ENCODE measurements at places on chromosomes 6 and 20.

DNA sequence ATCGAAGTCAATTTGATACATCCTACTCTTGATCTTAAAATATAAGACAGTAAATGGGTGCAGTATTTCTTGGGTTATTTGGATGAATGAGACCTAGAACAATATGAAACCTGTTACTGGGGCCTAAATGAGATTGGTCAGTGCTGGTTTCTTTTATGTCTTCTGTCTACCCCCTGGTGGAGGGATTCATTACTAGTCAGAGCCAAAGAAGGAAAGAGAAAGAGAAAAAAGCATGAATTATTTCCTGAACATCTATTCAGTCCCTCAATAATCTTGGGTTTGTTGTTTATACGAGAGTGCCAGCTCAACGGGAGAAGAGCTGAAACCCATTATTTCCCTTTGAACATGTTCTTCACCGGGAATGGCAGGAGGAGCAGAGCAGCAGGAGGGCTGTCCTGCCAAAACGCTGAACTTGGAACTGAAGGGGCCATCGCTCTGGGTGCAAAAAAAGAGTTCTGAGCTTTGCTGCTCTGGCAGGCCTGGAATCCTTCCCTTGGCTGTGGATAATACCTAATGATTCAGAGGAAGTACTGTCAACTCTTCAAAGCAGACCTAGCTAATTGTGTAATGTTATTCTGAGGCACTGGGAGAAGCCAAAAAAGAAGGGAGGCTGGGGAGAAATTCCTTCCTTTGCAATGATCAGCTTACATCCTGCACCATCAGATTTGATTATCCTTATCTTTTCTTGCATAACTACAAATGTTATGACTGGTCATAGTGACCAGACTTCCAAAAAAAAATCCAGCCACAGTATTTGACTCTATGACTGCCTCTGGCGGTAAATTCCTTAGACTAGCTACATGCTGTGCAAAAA lies 72.0 kb downstream of the BLOC1S5 start:
- no peak for DNase-seq

- DNase-seq, result no peak
Observed at GRCh38 chr20:25042531-25043498, 15.1 kb downstream of the ACSS1 start.

DNA sequence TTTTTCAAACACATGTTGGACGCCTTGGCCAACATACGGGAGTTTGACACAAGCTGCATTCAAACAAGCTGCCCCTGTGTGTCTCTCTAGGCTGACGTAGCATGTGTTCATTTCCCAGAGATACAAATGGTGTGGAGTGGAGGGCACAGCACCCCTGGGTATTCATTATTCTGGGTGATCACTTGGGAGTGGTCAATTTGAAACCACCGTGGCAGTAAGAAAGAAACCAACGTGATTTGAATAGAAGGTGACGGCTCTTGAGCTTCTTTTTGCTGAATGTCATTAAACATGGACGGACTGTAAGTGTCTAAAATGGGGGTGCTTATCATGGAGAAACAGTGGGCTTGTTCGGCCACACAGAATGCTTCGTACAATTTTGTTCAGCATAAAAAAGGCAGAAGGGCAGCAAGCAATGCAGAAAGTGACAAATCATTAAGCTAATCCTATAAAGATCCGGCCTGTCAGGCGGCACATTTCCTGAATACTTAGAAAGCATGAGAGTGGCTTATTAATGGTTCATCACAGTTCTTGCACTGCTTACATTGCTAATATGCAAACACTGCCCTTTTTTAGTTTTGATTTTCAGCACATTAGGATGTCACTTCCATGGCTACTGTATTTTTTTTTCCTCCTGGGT lies 1261.9 kb upstream of the CITED2 start:
- no peak for DNase-seq

GRCh38 chr6:117676577-117677218 lies 1.4 kb downstream of the NUS1 start:
- DNase-seq, result no peak

GRCh38 chr6:130758813-130759212 lies 68.4 kb upstream of the SMLR1 start:
- no peak for DNase-seq

- no peak for DNase-seq
Observed at GRCh38 chr6:57013521-57013926, 33.0 kb upstream of the KIAA1586 start.

- no peak for DNase-seq
Observed at GRCh38 chr6:155267411-155267810, 3.6 kb downstream of the CLDN20 start.

DNA sequence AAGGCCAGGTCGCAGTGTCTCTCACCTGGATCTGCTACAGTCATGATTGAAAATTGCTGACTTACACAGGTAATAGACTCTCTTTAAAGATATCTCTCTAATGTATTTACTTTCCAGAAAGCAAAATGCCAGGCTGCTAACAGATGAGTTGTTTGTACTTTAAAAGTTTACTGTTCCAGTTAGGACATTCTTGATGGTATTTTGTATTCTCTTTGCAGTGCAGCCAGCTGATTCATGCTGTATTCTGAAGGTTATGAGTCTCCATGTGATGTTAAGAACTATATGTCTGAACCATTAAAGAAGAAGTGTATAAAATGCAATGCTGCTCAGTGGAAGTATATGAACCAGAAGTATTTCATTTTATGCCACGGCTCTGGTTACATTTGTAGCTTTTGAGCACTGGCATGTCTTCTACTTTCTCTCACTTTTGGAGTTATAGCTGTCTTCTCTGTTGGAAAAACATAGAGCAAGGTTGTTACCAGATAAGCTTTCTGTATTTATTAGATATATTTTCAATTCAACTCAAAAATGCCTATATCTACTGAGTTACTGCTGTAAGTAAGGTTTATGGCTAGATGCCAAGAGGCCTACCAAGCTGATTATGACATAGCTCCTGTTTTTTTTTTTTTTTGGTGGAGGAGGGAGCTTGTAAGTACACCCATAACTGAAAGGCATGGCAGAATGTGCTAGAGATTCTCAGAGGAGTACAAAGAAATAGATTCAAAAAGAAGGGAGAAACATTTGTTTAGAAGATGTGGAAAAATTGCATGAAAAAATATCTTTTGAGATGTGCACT lies 130.5 kb upstream of the MAN1A1 start:
- DNase-seq, result no peak

GRCh38 chr6:170049641-170050561 lies 241.0 kb downstream of the DLL1 start:
- DNase-seq, result no peak

DNA sequence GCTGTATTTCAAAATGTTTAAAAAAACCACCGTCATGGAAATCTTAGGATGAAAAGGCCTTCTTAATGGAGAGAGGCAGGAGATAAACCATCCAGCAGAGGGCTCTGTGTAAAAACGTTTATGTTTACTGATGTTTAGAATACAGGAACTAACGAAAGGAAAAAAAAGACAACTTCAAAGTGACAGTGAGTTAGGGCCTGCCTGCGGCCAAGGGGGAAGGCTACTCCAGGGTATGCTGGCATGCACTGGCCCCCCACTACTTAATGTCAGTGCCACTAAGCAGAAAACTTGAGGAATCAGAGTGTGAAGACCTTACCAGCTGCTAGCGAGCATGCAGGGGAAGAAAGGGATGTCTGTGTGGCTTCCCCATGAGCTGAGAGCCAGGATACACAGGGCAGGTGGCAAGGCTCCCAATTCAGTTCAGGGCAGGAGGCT lies 47.7 kb downstream of the AKAP7 start:
- no peak for DNase-seq

DNA sequence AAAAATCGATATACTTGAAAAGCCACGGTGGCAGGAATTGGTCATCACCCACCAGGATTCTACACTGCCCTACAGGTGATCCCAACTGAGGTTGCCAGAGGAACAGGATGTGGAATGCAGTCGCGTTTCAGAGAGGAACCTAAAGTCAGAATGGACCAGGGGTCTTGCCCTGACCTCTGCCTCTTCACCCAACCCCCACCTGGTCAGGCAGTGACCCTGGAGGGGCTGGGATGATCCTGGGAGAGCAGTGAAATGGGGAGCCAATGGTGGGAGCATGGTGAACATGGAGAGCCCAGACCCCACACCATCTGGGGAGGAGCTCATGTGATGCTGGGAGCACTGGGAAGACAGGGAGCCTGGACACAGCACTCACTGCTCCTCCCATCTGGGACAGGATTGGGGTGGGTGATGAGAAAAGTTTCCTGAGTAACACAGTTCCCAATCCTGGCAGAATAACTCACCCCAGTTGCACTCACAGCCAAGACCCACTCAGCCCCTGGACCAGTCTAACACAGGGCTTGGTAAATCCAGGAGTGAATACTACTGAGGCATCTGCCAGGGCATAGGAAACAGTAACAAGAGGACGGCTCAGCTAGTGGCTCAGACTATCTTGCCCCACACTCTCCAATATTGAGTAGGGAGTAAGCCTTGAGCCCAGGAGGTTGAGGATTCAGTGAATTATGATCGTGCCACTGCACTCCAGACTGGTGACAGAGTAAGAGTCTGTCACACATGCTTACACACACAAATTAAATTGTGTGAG lies 1.7 kb upstream of the ULBP2 start:
- DNase-seq, result no peak

DNA sequence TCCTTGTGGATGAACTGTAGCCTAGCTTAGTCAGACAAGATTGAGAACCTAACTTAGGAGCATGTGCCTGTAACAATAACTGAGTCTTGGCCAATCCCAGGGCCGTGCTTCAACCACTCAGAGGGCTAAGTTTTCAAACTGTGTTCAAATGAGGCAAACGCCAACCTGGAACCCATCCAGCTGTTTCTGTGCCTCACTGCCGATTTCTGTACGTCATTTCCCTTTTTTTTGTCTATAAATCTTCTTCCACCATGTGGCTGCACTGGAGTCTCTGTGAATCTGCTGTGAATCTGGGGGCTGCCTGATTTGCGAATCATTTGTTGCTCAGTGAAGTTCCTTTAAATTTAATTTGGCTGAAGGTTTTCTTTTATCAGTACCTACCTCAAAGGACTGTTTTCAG lies 115.0 kb upstream of the CHD6 start:
- no peak for DNase-seq

DNA sequence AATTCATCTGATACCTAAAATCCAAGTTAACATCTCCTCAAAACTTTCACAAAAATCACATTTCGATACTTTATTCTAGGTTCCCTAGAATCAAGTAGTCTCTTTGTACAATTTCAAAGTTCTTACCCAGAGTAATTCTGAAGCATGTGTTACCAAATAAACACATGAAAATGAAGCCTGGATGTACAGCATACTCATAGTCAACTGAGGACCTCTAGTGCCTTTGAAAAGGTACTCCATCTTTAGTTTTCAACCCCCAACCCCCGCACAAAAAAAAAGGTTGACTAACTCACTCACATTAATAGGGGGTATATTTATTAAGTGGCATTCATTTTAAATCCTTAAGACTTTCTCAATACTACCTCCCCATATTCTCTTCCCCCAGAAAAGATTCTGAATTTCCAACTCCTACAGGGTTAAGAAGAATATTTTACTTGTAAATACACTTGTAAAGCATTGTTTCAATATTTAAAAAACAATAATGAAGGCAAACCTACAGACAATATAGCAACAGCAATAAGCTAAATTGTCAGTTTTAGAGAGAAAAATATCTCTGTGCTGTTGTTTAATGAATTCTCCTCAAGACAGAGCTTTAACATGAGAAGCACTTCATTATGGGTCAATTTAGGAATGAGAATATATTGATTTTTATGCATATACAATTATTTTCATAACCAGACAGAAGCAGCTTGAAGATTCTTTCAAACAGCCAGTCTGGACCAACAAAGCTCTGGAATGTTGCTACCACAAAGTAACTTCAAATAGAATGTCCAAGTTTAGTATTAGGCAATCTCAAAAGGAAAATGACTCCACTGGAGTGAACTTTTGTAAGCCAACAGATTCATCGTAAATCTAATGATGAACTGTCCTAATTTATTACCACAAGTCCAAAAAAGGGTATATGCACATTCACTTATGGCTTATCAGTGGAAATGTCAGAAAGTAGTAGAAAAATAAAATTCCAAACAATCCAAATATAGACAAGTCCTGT lies 3.3 kb downstream of the PLN start:
- no peak for DNase-seq

DNA sequence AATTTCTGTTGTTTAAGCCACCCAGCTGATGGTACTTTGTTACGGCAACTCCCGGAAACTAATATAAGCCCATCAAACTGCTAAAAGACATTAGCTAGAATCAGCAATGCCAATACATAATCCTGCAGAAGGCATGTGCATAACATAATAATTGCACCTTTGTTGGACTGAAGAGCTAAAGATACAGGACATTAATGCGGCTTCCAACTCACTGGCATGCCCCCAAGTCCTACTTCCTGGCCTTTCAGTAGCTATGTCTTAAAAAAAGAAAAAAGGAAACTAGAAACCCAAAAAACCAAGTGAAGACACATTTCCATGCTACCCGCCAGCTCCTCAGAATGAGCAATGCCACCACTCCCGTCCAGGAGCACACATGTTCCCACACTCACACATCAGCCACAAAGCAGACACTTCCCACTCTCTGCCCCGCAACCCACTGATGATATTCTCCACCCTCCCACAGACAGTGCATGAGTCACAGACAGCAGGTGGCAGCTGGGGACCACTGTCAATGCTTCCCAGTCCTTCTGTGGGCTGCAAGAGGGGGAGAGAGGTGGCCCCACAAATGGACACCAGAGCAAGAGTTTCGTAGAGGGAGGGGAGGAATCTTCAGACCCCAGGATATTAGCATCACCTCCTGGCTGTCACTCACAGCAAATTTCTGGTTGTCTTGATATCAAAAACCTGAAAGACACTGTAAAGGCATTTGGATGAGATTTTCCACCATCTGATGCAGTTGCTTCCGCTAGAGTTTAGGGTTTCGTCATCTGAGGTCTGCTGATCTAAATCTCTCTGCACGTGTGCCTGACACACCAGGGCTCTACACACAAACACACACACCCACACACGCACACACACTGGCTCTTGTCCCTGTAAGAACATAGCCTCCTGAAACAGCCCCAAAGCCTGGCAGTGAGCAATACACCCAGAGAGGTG lies 32.8 kb downstream of the GFOD1 start:
- no peak for DNase-seq

GRCh38 chr6:18676548-18676947 lies 289.4 kb downstream of the RNF144B start:
- DNase-seq, result no peak

DNA sequence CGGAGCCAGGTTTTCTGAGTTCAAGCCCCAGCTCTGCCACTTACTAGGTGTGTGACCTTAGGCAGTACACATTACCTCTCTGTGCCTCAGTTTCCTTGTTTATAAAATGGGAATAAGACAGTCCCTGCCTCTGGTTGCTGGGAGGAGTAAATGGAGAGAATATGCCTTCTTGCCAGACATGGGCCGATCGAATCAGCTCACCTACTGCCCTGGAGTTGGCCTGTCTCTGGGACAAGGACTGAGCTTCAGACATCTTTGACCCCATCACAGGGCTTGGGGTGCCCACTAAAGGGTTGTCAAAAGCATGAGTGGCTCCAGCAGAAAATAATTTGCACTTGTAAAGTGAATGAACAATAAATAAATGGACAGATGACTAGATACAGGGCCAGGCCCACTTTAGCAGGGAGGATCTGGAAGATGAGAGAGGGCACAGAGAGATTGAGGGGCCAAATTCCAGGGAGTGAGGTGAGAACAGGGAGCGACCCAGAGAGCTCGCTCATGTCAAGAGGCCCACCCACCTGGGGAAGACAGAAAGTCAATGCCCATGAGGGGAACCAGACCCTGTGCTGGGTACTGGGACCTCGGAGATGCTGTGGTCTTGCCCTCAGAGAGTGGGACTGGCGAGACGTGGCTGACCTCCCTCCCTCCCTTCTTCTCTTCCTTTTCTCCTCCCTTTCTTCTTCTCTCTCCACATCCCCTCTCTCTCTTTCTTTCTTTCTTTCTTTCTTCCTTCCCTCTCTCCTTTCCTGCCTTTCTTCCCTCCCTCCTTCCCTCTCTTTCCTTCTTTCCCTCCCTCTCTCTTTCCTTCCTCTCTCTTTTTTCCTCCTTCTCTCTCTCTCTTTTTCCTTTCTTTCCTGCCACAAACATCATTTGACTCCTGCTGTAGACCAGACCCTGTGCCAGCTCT lies 3.9 kb upstream of the BPIFA2 start:
- DNase-seq, result no peak

All from thoracic aorta (tissue), 2 donors.